ENCODE measurements at places on chromosomes 5 and 9. TPM values are rescaled to one million over a fixed set of nuclear protein-coding genes. Genes with fewer than 3 reads are reported as not detected.

PCDHA2 gene
- 20.9 TPM for total RNA-seq

BARHL1 gene
- total RNA-seq, result not detected

WNK2 gene
- total RNA-seq, result 336 TPM

CCL21 gene
- not detected for total RNA-seq

SPATA31E1 gene
- 0.71 TPM for total RNA-seq

PTGER4 gene
- not detected for total RNA-seq

PPP2R2B gene
- total RNA-seq, result 11.4 TPM

DNAI1 gene
- total RNA-seq, result 1.2 TPM

IL3 gene
- total RNA-seq, result not detected

Measured in glutamatergic neuron (in vitro differentiated cells).